ENCODE measurements at places on chromosomes 11 and 22.
A peak's percentile ranks its signal among the peaks of the same experiment; 100 is the strongest.

DNA sequence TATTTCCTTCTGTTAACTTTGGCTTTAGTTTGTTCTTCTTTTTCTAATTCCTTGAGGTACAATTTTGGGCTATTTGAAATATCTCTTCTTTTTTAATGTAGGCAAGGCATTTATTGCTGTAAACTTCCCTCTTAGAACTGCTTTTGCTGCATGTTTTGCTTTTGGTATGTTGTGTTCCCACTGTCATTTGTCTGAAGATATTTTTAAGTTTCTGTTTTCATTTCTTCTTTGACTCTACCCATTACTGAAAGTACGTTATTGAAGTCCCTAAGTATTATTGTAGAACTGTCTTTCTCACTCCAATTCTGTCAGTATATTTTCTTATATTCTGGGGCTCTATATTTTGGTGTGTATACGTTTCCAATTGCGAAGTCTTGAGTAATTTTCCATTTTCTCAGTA lies 77.9 kb downstream of the KCNQ1OT1 start:
- no peak for DNase-seq

DNA sequence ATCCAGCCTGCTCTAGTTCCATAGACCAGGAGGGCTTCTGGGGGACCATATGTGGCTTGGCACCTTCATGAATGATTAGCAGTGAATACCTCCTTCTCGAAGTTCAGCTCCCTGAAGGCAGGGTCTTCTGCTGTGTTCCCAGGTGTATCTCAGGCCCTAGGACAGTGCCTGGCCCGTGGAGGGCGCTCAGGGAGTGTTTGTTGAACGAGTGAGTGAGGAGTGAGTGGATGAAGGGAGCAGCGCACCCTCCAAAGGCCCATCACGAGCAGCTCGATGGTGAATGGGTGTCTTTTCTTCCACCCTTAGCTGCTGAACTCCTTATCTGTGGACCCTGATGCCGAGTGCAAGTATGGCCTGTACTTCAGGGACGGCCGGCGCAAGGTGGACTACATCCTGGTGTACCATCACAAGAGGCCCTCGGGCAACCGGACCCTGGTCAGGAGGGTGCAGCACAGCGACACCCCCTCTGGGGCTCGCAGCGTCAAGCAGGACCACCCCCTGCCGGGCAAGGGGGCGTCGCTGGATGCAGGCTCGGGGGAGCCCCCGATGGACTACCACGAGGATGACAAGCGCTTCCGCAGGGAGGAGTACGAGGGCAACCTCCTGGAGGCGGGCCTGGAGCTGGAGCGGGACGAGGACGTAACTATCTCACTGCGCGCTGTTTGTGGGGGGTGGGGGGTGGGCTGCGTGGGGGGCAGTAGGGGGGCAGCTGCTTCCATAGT lies 9.5 kb downstream of the ANO1 start:
- no peak for DNase-seq

DNA sequence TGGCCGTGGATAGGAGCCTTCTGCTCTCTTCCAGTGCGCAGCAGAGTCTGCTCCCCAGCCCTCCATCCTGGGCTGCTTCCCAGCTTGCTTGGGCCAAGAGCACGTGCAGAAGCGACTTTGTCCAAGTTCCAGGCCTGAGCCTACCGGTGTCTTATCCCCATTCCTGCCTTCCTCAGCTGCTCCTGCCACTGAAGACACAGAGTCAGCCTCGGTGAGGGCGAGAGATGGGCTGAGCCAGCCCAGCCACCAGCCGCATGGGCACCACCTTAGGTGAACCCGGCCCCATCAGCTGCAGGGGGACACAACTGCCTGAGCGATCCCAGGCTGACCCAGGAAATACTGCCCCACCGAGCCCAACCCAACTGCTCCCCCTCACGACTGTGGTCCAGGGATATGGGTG lies 847.8 kb downstream of the TBC1D22A start:
- no peak for DNase-seq

GRCh38 chr22:41517172-41518047 lies 26.9 kb downstream of the POLR3H start:
- peak; percentile 73 for DNase-seq

DNA sequence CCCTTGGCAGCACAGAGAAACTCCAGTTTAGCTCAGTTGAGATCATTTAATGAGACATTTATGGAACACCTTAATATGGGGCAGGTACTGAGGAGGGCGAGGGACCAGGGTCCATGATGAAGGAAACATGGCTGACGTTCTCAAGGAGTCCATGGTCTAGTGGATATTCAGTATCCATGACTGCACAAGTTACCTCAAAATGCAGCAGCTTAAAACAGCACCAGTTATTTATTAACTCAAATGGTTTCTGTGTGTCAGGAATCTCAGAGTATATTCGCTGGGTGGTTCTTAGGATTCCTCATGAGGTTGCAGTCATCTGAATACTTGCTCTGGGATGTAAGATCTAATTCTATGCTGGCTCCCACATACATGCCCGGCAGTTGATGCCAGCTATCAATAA lies 346.8 kb downstream of the LARGE1 start:
- no peak for DNase-seq

GRCh38 chr11:78244546-78245255 lies 56.0 kb downstream of the USP35 start:
- DNase-seq = no peak

DNA sequence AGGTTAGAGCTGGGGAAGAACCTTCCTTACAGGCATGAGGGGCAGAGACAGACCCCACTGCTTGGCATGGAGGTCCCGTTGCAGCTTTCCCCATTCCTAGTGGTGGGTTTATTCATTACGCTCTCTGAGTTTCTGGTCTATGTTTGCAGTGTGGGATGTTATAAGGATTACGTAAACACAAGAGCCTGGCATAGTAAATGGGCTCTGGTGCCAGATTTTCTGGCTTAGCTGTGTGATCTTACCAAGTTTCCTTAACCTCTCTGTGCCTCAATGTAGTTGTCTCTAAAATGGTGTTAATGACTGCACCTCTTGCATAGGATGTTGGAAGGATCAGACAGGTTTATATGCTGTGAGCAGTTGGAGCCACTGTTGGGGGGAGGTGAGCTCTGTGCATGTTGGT lies 15.1 kb downstream of the DTX4 start:
- DNase-seq = no peak

- DNase-seq = no peak
These were observed 1.1 kb downstream of the ZBTB44 start for GRCh38 chr11:130313383-130314183.

GRCh38 chr11:34341096-34341495 lies 16.7 kb downstream of the ABTB2 start:
- no peak for DNase-seq

GRCh38 chr22:19353363-19354131 lies 62.0 kb upstream of the CLTCL1 start:
- no peak for DNase-seq

DNA sequence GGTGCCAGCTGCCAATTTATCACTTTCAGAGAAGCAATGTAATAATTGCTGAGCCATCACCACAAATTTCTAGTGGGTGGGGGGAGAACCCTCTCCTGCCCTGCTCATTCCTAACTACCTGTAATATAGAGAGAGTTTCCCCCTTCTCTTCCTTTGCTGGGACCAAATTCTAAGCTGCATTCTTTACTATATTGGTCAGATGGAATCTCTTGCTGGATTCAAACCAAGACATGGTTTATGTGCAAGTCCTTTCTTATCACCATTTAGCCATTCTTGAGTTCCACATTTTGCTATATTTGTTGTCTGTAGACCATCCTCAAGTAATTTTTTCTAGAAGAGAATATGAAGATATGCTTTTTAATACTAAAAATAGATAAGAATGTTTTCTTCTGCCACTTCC lies 452.1 kb downstream of the MN1 start:
- no peak for DNase-seq

GRCh38 chr11:62553080-62553838 lies 6.7 kb upstream of the AHNAK start:
- no peak for DNase-seq

GRCh38 chr11:124869331-124869730 lies 4.1 kb downstream of the ROBO3 start:
- no peak for DNase-seq

Data from activated CD8-positive, alpha-beta memory T cell treated with anti-CD3 and anti-CD28 coated beads for 24 hours (primary cell).